ENCODE measurements at places on chromosomes 16 and 17. TPM values are rescaled to one million over a fixed set of nuclear protein-coding genes. Genes with fewer than 3 reads are reported as not detected.
A peak's percentile ranks its signal among the peaks of the same experiment; 100 is the strongest.

Gene STX1B
- total RNA-seq: 2.2 TPM

Gene ABCA9
- total RNA-seq: 9.0 TPM

Gene GPRC5C
- total RNA-seq: 124 TPM

Gene CSH1
- total RNA-seq: not detected

Gene SPATA32
- not detected for total RNA-seq

Gene TVP23A
- 0.16 TPM for total RNA-seq

Gene CMTM1
- total RNA-seq: 1.3 TPM

- no peak for DNase-seq
These were observed 77.4 kb upstream of the CCL2 start for GRCh38 chr17:34177642-34178041.

- no peak for DNase-seq
These were observed 148.3 kb downstream of the BANP start for GRCh38 chr16:88099563-88099890.

GRCh38 chr16:75228143-75228976 lies 9.6 kb downstream of the CTRB1 start:
- DNase-seq: no peak

- no peak for DNase-seq
These were observed 322.1 kb downstream of the MAP2K4 start for GRCh38 chr17:12342609-12343435.

GRCh38 chr17:58391302-58391984 lies 25.9 kb downstream of the RNF43 start:
- DNase-seq: peak; percentile 97

DNA sequence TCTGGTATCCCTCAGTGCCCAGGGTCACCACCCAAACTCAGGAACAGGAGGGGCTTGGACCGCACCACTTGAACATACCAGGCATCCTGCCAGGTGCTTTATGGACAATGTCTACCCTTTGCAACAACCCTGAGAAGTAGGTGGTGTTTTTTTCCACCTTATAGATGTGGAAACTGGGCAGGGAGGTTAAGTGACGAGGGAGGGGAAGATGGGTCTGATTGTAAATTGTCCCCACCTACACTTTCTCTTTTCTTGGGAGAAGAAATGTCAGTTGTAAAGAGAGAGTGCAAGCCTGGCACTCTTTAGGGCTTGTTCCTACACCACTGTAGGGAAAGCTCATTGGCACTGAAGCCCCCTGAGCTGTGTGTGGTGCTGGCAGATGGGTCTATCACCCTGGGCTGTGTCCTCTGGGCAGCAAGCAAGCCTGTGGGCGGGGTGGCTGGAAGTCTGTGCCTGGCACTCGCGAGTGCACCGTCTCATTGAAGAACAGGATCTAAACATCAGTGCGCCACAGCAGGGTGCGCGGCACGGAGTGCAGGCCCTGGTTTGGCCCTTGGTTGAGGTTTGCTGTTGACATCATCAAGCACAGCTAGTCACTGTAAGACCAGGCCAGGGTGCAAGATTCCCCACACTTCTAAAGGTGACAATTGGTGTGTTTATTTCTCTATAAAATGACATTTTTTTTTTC lies 15.1 kb downstream of the NOD2 start:
- DNase-seq: no peak

GRCh38 chr17:60305141-60305540 lies 86.8 kb downstream of the USP32 start:
- no peak for DNase-seq

DNA sequence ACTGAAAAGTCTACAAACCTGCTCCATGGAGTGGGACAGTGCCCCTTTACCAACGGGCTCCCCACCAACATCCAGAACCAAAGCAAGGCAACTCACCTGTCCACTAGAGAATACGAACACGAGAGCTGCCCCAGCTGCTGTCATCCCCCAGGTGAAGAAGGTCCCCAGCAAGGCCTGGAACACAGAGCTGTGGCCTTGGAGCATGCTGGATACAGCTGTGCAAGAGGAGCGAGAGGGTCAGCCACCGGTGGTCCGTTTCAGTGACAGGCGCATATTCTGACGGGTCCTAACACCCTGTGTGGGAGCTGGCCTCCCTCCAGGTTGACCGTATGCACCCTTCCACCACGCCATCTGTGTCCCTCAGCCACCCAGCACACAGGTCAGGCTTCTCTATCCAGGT lies 3.9 kb downstream of the SLC39A11 start:
- no peak for DNase-seq

DNA sequence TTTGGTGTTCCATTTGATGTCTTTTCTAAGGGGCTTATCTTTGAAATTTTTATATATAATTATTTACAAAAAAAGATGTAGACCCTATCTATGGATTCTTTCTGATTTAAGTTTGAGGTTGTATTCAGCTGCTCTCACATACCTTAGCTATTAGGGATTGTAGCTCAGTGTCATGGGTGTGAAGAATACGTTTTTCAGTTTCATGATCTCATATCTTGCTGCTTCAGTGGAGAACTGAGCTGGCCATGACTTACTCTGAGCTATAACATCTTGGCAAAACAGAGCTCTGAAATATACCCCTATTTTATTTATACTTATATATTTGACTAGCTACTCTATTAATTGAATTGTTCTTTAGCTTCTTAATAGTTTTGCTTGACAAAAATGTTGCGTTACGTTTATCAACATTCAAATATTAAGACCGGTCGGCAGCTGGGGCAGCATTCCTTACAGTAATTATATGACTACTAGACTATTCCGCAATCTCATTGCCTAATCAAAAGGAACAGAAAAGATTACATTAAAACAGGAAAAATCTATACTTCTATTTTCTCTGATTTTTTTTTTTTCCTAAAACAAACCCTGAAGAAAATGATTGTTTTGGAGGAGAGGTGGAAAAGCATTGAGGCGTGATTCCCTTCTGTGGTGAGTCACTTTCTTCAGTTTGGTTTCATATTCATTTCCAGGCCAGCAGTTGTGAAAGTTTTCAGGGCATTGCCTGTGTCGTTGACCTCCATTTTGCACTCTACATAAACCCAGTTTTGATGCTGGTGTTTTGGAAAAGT lies 24.1 kb upstream of the KRT24 start:
- no peak for DNase-seq

DNA sequence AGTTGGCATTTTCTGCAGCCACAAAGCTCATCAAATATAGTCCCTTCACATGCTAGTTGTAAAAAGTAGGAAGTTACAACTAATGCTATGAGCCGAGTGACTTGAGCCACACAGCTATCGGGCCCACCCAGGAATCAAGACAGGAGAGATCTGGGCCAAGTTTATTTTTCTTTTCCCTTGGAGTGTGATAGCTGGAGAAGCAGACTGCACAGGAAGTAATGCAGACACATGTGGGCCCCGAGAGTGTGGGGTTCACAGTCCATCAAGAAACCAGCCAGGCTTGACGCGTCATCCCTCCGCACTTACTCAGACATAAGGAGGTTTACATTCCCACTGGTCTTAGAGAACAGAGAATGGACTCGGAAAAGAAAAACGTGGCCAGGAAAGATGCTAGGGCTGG lies 403.1 kb upstream of the CDH11 start:
- no peak for DNase-seq

GRCh38 chr16:26963109-26963508 lies 103.6 kb upstream of the C16orf82 start:
- no peak for DNase-seq

DNA sequence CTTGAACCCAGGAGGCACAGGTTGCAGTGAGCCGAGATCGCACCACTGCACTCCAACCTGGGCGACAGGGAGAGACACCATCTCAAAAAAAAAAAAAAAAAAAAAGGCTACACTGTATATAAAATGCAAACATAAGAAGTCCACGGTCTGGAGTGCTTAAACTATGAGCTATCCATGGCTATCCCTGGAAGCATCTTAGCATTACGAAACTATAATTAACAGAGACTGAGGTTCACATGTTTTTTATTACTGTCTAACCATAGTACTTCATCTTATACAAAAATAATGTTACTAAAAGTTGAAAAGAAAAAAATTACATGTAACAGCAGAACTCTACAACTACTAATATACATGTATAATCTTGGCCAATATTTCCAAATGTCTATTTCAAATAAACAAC lies 32.8 kb downstream of the HELZ start:
- no peak for DNase-seq

- peak; percentile 93 for DNase-seq
These were observed 238.7 kb upstream of the CIBAR2 start for GRCh38 chr16:85350973-85351372.

- DNase-seq: no peak
These were observed 560.3 kb downstream of the WWOX start for GRCh38 chr16:78659668-78660217.

DNA sequence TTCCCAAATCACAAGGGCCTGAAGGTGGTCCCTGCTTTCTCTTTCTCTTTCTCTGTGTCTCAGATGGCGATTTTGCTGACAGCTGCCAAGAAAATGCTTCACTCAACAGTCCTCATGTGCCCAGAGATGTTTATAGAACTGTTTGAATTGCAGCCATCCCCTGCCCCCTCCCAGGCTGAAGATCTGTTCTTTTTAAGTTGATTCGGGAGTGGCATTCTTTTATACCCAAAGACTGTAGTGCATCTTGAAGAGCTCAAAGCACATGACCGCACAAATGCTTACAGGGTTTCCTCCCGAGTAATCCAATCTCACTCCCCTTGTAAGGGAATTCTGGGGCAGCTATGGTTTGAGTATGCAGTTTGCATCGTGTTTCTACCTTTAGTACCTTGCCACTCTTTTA lies 75.7 kb downstream of the SEC14L1 start:
- DNase-seq: no peak

- no peak for DNase-seq
These were observed 33.7 kb upstream of the AXIN2 start for GRCh38 chr17:65595071-65595656.

DNA sequence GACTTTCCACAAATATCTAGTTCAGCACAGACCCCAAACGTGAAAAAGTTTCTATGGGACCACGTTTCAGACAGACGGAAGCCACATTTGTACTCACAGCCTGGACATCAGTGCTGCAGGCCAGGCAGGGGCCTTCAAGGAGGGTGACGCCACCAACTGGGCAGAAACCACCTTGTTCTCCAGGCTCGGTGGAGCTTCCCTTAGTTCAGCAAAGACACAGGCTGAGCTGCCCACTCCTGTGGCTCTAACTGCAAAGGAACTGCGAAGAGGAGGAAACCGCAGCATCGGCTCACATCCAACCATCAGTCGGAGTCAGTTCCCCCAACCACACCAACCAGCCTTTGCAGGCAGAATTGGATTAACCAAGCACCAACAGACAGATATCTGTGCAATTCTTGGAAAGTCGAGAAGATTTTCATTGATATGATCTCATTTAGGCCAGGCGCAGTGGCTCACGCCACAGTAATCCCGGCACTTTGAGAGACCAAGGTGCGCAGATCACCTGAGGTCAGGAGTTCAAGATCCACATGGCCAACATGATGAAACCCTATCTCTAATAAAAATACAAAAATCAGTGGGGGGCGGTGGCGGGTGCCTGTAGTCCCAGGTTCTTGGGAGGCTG lies 73.3 kb upstream of the CNEP1R1 start:
- DNase-seq: no peak

- no peak for DNase-seq
These were observed 138.8 kb upstream of the CRHR1 start for GRCh38 chr17:45645330-45645729.

- peak; percentile 41 for DNase-seq
These were observed 14.7 kb downstream of the CCR7 start for GRCh38 chr17:40550608-40551007.

DNA sequence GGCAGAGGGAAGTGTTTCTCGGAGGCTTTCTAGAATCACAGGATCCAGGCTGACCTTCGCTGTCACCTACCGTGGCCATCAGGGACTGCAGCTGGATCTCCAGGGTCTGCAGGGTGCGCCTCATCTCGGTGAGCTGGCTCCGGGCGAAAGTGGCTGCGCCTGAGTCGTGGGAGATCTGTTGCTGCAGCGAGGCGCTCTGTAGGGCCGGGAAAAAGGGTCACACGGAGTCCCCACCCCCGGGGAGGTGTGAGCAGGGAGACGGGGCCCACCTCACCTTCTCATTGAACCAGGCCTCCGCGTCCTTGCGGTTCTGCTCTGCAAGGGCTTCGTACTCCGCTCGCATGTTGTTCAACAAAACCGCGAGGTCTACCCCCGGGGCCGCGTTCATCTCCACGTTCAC lies 2.9 kb downstream of the KRT28 start:
- no peak for DNase-seq

Data from right lobe of liver (tissue), 6 donors.